ENCODE measurements at places on chromosomes 4 and X.

GRCh38 chr4:76576824-76577223 is 141.8 kb downstream of the SHROOM3 start:
- no peak for DNase-seq

DNA sequence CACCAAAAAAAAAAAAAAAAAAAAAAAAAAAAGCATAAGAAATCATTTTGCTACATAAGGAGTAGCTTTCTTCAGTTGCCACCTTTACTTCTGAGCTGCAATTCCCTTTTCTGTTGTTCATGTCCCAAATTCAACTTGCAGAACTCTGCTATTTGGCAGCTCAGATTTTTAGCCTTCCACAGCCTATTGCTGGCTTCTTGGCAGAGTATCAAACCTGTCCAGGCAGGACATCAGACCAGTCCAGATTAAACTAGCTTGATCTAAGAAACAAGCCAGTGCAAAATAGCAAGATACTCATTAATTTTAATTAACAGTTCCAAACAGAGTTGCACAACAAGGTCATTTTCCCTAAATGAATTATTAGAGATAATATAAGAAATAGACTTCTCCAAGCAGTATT is 123.6 kb upstream of the NR3C2 start:
- DNase-seq: no peak

GRCh38 chrX:126985981-126986380 is 166.5 kb downstream of the PRR32 start:
- no peak for DNase-seq

GRCh38 chr4:7157666-7158065 is 34.7 kb upstream of the SORCS2 start:
- peak; percentile 59 for DNase-seq

DNA sequence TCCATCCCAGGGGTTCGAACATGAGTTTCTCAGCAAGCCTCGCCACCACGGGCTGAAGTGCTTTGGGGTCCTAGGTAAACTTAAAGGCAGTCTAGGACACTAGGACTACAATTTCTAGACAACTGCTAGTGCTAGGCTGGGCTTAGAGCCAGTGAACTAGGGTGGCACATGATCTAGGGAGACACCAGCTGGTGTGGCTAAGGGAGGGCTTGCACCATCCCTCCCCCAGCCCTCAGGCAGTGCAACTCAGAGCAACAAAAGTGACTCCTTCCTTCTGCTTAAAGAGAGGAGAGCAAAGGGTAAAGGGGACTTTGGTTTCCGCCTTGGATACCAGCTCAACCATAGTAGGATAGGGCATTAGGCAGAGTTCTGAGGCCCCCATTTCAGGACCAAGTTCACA is 162.5 kb upstream of the AFF2 start:
- no peak for DNase-seq

DNA sequence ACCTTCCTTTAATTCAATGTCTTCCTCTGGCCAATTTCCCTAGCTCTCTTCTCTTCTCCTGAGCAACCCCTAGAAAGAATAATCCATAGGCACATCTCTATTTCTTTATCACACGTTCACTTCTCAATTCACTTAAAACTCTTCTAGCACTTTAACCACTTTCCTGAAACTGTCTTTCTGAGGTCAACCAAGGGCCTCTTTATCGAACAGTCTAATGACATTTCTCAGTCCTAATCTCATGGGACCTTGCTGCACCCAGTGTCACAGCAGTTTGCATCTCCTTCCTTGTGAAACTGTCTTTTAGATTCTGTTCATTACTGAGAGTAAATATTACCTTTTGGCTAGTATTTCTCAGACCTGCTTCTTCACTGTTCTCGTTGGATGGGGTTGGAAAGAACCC is 285.3 kb upstream of the RASGEF1B start:
- no peak for DNase-seq

GRCh38 chrX:31058284-31058683 is 13.6 kb downstream of the FTHL17 start:
- no peak for DNase-seq
